ENCODE measurements at places on chromosomes 6 and 20. TPM values are rescaled to one million over a fixed set of nuclear protein-coding genes. Genes with fewer than 3 reads are reported as not detected.

DNA sequence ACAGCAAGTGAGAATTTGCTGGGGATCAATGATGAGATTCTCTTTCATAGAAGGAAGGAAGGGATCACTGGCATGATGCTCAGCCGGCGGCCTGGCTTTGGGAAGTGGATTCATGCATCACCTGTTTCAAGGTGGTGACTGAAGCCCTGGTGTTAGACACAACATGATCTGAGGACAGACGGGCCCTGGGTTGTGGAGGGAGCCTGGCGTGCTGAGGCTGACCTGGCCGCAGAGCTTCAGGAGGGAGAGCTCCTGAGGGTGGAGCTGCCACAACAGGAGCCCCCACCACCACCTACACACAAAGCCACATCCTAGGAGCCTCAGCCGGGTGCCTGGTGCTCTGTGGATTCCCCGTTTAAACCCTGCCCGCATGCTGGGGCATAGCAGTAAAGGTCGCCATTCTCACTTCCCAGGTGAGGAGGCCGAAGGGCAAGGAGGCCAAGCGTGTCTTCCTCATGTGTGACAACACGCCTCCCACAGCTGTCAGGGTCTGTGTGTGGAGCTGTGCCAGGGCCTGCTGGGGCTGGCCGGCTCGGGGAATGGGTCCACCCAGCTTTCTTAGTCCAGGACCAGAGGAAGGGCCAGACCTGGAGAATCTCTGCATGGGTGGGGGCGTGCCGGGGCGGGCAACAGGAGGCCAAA lies 107.0 kb downstream of the ERMARD start:
- DNase-seq, result no peak
- no peak overlapping the region for H3K4me3 ChIP-seq
- H3K36me3 ChIP-seq, result no peaks in the 10 kb centered on the region
- H3K27me3 ChIP-seq, result no peaks in the 10 kb centered on the region

DNA sequence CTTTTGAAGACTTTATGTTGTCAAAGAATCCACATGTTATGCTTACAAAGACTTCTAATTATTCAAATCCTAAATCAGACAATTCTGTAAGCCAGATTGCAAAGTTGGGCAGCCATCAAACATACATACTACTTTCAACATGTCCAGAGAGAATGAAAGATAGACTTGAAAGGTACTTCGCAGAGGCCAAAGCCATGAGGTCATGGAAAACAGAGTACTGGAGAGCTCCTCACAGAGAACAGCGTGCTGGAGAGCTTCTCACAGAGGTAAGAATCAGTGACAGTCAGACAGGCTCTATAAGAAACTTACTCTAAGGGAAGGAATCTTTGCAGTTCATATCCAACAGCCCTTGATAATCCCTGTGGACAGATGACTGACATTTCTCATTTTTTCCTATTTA lies 400.2 kb downstream of the GJA1 start:
- no peak for DNase-seq
- no peaks in the 10 kb centered on the region for H3K4me1 ChIP-seq
- no peaks in the 10 kb centered on the region for H3K27me3 ChIP-seq
- no peak overlapping the region for H3K27ac ChIP-seq
- H3K36me3 ChIP-seq, result no peaks in the 10 kb centered on the region

DNA sequence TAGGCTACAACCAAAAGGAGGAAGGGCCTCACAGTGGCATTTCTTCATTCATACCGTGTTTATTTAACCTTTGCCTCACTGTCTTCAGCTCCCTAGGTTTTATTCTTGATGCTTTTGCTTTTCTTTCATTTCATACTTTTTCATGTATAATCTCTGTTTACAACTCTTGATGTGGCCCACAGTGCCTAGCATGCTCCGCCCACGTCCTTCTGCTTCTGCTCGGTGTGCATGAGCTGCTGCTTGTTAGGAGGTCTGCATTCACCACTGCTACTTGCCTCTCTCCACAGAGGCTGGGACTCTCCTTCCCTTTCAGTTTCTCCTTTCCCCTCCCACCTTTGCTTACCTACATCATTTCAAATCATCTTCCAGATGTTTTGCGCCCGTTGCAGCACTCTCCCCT lies 147.6 kb downstream of the EYA4 start:
- H3K36me3 ChIP-seq, result no peaks in the 10 kb centered on the region
- H3K4me1 ChIP-seq, result no peaks in the 10 kb centered on the region
- H3K27me3 ChIP-seq, result no peaks in the 10 kb centered on the region

DNA sequence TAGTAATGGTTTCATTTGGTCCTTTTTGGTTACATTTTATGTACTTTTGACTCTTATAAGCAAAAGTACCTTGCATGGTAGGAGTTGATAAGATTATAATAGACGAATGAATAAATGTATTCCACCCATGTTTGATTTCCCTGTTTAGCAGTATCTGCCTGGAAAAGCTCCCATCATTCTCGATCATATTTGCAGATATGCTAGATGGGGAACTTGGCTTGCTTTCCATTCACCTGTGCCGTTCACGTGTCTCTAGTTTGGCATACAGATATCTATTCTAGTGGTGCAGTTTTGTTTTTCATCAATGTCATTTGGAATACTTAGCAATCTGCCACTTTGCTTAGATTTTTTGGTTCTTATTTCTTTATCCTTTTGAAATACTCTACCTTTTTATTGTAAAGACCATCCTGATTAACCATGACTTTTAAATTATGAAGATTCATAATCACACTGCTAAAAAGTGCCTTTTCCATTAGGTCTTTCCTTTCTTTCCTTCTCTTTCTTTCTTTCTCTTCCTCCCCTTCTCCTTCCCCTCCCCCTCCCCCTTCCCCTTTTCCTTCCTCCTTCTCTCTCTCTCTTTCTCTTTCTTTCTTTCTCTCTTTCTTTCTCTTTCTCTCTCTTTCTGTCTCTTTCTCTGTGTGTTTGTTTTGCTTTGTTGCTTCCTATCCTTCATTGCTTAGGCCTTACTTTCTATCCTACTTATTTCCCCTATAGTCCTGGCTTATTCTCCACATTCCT lies 40.4 kb downstream of the ANKS1A start:
- no peak overlapping the region for H3K27ac ChIP-seq
- no peaks in the 10 kb centered on the region for H3K4me1 ChIP-seq
- H3K27me3 ChIP-seq, result no peaks in the 10 kb centered on the region
- no peaks in the 10 kb centered on the region for H3K36me3 ChIP-seq

Gene NMBR
- not detected for polyA plus RNA-seq

- no peaks in the 10 kb centered on the region for H3K36me3 ChIP-seq
- DNase-seq, result no peak
- no peak overlapping the region for H3K27ac ChIP-seq
- H3K4me3 ChIP-seq, result no peak overlapping the region
- no peaks in the 10 kb centered on the region for H3K4me1 ChIP-seq
Observed at GRCh38 chr20:7291946-7292345, 524.5 kb downstream of the BMP2 start.

GRCh38 chr6:42984924-42985475 lies 630 bp downstream of the PPP2R5D start:
- peaks cover 12% of the 10 kb centered on the region for H3K4me1 ChIP-seq
- peak overlapping the region; percentile 25 for H3K4me3 ChIP-seq
- H3K36me3 ChIP-seq, result no peaks in the 10 kb centered on the region
- DNase-seq, result peak; percentile 40
- H3K27ac ChIP-seq, result peak overlapping the region; percentile 46

- no peak overlapping the region for H3K4me3 ChIP-seq
- DNase-seq, result peak; percentile 44
- no peaks in the 10 kb centered on the region for H3K36me3 ChIP-seq
- peaks cover 51% of the 10 kb centered on the region for H3K4me1 ChIP-seq
- H3K27me3 ChIP-seq, result no peaks in the 10 kb centered on the region
Observed at GRCh38 chr6:90121982-90122381, 174.7 kb downstream of the BACH2 start.

- H3K36me3 ChIP-seq, result no peaks in the 10 kb centered on the region
- H3K4me3 ChIP-seq, result peak overlapping the region; percentile 54
Observed at GRCh38 chr20:45407067-45407745, 883 bp upstream of the DBNDD2 start.

Gene PNRC1
- 158 TPM for polyA plus RNA-seq

DNA sequence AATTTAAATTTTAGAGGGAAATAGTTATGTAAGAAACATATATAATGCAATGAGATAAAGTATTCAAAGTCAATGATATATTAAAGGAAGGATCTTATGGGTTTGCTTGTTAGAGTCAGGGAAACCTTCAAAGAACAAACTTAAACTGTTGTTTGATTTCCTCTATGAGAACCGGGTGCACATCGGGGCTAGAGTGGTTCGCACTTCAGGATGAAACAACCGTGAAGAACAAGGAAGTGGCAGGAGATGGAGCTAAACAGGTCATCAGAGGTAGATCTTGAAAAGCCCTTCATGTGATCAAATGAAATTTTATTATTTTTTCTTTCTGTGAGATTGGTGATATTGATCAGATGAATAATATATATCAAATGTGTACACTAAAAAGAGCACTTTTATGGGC lies 951.9 kb upstream of the FLRT3 start:
- DNase-seq, result no peak
- no peaks in the 10 kb centered on the region for H3K36me3 ChIP-seq
- no peak overlapping the region for H3K27ac ChIP-seq
- H3K4me1 ChIP-seq, result peaks cover 12% of the 10 kb centered on the region
- no peaks in the 10 kb centered on the region for H3K27me3 ChIP-seq

DNA sequence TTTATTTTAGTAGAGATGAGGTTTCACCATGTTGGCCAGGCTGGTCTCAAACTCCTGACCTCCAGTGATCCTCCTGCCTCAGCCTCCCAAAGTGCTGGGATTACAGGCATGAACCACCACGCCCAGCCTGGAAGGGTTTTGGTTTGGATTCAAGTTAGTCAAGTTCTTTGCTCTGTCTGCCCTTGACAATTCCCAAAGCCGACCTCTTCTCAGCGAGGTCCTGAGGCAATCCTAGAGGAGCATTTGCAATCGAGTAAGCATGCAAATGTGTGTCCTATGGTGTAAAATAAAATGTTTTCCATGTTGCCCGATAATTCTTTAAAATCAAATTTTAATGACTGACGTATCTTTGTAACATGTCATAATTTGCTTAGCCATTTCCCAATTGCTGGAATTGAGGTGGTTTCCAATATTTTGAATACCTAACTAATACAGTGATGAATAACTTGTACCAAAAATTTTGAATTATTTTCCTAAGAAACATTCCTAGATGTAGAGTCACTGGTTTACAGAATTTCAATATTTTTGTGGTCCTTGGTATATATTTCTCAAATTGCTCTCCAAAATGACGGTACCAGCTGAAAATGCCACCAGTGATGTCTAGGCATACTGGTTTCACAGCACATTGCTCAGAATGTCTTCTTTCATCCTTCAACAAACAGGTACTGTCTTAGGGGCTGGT lies 38.7 kb downstream of the GTF2H5 start:
- H3K4me1 ChIP-seq, result no peaks in the 10 kb centered on the region
- no peak overlapping the region for H3K4me3 ChIP-seq
- H3K36me3 ChIP-seq, result no peaks in the 10 kb centered on the region
- H3K27ac ChIP-seq, result no peak overlapping the region
- H3K27me3 ChIP-seq, result peaks cover 15% of the 10 kb centered on the region

Gene KIF6
- polyA plus RNA-seq, result not detected

DNA sequence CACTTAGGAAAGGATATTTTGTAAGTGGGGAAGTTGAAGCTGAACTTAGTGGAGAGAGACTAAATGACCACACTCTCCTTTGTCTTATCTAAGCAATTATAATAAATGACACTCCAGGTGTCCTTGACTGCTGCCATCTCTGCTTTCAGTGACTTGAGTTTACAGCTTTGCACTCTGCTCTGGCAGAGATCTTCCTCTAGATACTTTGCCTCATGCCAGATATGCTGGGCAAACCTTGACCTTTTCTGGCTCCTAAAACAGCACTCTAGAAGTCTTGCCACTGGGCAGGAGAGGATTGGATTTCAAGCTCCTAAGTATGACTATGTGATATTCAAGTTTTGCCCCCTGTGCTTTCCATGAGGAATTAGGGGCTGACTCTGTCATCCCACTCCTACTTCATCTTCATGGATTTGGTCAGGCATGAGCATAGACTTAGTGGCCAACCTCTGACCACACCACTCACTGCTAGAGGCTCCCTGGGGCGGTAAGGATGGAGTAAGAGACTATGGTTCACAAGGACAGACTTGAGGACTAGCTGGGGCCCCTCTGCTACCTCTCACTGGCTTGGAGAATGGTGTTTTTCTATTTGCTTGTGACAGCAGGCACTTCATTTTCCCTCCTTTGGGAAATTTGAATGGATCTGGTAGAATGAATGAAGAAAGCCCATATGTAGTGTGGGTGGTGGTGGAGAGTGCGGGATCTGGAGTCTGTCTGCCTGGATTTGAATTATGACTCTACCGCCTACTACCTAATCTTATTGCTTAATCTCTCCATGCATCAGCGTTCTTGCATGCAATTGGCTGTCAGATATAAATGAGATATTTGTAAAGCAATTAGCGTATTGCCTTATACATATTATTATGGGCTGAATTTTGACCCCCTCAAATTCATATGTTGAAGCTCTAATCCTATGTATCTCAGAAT lies 191.4 kb downstream of the REV3L start:
- DNase-seq, result no peak
- H3K36me3 ChIP-seq, result peaks cover 2% of the 10 kb centered on the region
- no peak overlapping the region for H3K27ac ChIP-seq
- no peaks in the 10 kb centered on the region for H3K27me3 ChIP-seq

Gene POM121L2
- not detected for polyA plus RNA-seq

DNA sequence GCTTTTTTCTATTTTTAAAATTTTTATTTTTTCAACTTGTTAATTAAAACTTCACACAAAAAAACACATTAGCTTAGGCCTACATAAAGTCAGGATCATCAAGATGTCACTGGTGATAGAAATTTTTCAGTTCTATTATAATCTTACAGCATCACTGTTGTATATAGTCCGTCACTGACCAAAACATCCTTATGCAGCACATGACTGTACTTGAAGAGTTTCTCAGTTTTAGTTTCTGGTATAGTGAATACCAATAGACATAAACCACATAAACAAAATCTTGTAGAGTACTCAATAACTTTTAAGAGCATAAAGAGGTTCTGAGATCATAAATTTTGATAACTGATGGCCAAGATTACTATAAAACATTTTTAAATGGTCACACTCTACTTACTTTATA lies 71.8 kb downstream of the ASCC3 start:
- no peak for DNase-seq
- H3K4me1 ChIP-seq, result no peaks in the 10 kb centered on the region
- H3K27me3 ChIP-seq, result no peaks in the 10 kb centered on the region

- no peak overlapping the region for H3K4me3 ChIP-seq
- DNase-seq, result no peak
- H3K27me3 ChIP-seq, result no peaks in the 10 kb centered on the region
- H3K27ac ChIP-seq, result no peak overlapping the region
Observed at GRCh38 chr6:35072051-35072697, 69.0 kb downstream of the TCP11 start.

GRCh38 chr20:37680420-37680819 lies 13.4 kb upstream of the CTNNBL1 start:
- no peaks in the 10 kb centered on the region for H3K36me3 ChIP-seq
- H3K4me3 ChIP-seq, result no peak overlapping the region
- peaks cover 7% of the 10 kb centered on the region for H3K27me3 ChIP-seq
- H3K27ac ChIP-seq, result no peak overlapping the region
